ENCODE measurements at places on chromosomes 5 and 9.
A peak's percentile ranks its signal among the peaks of the same experiment; 100 is the strongest.

DNA sequence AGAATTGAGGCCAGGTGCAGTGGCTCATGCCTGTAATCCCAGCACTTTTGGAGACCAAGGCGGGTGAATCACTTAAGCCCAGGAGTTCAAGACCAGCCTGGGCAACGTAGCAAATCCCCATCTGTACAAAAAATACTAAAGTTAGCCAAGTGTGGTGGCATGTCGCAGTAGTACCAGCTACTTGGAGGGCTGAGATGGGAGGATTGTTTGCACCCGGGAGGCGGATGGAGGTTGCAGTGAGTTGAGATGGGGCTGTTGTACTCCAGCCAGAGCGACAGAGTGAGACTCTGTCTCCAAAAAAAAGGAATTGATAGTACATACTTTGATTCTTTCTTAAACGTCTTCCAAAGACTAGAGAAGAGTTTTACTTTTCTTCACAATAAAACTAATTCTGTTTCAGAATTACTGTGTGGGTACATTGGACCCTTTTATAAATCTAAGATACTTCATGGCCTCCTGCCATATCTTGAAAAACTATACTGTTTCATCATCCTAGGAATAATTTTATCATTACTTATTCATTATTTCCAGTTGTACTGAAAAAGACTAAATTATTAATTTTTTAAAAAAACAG, 132.0 kb upstream of the GRHPR start:
- no peak for DNase-seq

DNA sequence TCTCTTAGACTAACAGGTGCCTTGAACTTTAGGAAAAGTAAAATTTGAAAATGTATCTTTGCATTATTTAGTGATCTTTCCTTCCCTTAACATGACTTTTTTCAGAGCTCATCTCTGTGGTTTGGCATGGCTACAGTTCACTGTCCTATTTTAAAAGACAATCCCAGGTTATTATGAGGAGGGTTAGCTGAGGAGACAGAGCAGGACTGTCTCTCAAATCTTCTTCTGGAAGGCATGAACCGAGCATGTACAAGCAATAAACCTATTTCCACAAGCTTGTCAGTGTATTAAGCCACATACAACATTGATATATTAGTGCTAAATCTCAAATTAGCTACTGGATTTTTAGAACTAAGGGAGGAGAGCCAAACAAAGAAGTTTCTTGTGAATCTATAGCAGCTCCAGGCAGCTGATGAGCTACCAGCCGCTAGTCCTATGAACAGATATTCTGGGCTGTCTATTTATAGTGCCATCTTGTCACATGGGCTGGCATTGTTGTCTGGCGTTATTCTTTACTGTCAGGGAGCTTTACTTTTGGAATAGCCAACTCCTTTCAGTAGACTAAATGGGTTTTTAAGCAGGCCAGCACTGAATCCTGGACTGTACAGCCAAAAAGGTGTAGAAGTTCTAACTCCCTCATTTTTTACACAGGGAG, 171.2 kb upstream of the ACTBL2 start:
- no peak for DNase-seq

- DNase-seq, result no peak
Observed at GRCh38 chr5:126864042-126864688, 87.2 kb downstream of the LMNB1 start.

DNA sequence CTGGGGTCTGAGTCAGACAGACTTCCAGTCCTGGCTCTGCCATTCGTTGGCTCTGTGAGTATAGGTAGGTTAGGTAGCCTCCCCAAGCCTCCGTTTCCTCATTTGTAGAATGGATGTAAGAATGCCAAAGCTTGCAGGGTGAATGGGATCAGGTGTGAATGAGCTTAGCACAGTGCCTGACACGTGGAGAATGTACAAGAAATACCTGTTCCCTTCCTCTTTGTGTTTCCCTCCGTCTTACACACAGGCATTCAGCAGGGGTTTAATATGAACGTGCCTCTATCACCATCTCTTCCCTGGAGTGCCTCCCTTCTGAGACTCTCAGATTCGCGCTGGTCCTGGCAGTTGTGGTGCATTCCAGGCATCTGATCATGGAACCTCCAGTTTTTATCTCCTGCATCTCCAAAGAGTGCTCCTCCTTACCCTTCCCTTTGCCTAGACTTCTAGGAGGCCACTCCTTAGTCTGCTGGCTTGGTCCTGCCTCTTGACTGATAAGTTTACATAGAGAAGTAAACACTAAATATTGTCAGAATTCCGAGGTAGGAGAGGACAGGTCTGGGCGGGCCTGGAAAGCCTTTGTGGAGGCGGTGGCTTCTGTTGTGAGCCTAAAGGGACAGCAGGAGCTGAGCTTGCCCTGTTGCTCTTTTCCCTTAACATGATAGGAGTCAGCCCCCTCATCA, 199.4 kb downstream of the AOPEP start:
- DNase-seq, result no peak

- no peak for DNase-seq
Observed at GRCh38 chr9:92969516-92970466, 22.5 kb downstream of the FGD3 start.

DNA sequence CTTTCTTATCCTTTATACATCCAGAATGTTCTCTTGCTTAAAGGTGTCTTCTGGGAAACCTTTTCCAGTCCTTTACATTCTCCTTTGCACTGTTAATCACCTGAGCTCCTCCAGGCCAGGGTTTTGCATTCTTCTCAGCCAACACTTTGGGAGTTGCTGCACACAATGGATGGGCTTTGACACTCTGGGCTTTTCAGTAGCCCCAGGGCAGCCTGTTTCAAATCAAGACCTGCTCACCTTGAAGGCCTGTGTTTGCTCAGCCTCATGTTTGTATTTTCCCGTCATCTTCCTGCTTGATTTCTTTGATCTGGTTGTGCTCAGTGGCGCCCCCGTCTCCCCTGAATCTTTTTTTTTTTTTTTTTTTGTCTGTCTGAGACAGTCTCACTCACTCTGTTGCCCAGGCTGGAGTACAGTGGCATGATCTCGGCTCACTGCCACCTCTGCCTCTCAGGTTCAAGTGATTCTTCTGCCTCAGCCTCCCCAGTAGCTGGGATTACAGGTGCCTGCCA, 41.0 kb downstream of the DMRT1 start:
- DNase-seq, result no peak

- DNase-seq, result no peak
Observed at GRCh38 chr9:35976726-35977125, 18.8 kb upstream of the OR2S2 start.

GRCh38 chr9:110125207-110125751, 82.7 kb downstream of the C9orf152 start:
- no peak for DNase-seq

GRCh38 chr5:54388811-54389210, 66.7 kb upstream of the HSPB3 start:
- DNase-seq, result no peak

DNA sequence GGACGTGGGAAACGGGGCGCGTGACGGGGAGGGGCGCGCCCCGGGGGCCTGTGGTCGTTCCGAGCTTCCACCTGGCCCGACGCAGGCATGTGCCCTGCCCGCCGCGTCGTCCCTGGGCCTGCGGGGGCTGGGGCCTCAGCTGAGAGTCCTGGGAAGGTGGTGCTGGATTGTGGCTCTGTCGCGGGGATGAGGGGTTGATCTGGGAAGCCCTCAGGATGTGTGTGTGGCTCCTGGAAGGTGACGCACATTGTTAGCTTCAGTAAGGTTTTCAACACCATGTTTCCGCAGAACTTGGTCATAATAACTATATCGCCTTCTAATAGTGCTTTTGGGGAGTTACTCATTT, 589.1 kb downstream of the MTRR start:
- no peak for DNase-seq

DNA sequence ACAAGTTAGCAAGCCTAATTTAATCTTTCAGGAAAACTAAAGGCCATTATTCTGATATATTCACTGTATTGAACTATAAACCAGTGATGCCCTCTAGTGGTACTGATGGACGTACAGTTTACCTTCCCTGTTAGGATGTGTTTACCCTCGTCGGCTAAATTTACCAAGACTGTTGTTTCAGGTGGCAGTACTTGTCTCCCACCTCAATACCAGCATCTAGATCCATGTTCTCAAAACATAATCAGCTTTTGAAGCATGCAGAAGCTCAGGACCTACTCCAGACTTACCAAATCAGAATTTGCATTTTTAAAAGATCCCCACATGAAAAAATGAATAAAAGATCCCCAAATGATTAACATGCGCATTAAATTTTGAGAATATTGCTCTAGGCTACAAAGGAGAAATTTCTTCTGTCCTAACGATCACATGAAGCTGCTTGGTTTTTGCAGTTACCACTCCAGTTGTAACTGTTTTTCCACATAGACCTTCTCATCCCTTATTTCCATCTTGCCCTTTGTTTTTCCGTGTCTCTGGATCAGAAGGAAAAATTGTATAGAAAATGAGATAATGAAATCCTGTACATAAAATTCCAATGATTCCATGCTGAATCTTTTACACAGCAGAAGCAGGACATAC, 3.2 kb upstream of the BAAT start:
- peak; percentile 14 for DNase-seq

DNA sequence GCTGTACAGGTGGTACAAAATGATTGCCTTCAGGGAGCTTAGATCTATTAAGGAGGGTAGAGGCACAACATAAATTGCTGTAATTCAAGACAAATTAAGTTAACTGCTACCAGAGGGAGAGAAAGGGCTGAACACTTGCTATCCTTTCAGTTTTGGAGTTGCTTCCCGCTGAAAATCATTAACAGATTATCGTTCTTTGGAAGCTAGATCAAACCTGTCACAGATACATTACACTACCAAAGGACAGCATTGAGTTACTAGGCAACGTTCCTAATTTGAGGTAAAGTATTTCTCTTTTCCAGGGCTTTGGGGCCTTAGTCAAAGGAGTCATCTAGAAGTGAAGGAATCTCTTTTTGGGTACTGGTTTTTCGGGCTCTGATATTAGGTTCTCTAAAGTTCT, 84.7 kb upstream of the DHFR start:
- no peak for DNase-seq

DNA sequence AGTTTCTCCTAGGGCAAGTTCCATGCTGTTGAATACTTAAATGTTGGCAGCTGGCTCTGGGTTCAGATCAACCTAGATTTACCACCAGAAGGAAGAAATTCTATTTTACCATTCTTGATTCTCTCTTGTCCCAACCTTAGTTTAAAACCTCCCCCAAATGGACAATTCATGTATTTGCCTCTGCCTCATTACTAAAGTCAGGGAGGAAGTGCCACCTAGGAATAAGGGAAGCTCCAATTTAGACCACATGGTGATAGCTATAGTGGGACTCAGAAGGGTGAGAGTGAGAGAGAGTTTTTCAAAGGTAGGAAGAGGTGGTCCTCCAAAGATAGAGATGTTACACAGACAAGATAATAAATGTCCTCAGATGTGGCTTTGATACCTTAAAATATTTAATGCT, 53.4 kb upstream of the PAM start:
- no peak for DNase-seq

- no peak for DNase-seq
Observed at GRCh38 chr5:1096838-1097237, 15.0 kb downstream of the SLC12A7 start.
